NCI-H526 treated with DMSO at 0.1 percent for 48 hours (cell line): ENCODE measurements at places on chromosomes 12 and 14.

- no peak for DNase-seq
These were observed 334.0 kb upstream of the FLRT2 start for GRCh38 chr14:85195872-85196477.

GRCh38 chr14:57848353-57848752, 17.5 kb downstream of the SLC35F4 start:
- no peak for DNase-seq

- peak; percentile 55 for DNase-seq
These were observed at the start of gene FKBP4 for GRCh38 chr12:2794736-2795289. Gene FKBP4, plus strand, starts transcription at chr12:2794970. Its CDS starts 170 bp downstream, at chr12:2795140.

GRCh38 chr12:78118036-78118435, 287.3 kb downstream of the NAV3 start:
- no peak for DNase-seq
